Activated CD4-positive, alpha-beta T cell treated with anti-CD3 and anti-CD28 coated beads, Interleukin-2, amount 10 ng/mL, durations not matched to agents 7 days and 5 days (primary cell): ENCODE measurements at places on chromosomes 2 and 18.

GRCh38 chr18:79855147-79855933, 57.6 kb downstream of the KCNG2 start:
- peaks cover 2% of the 10 kb centered on the region for H3K27me3 ChIP-seq
- H3K36me3 ChIP-seq, result no peaks in the 10 kb centered on the region
- no peak overlapping the region for H3K27ac ChIP-seq
- DNase-seq, result no peak

- no peak overlapping the region for H3K27ac ChIP-seq
- no peaks in the 10 kb centered on the region for H3K27me3 ChIP-seq
- no peaks in the 10 kb centered on the region for H3K36me3 ChIP-seq
Measured at GRCh38 chr18:5516841-5517240, 27.0 kb downstream of the EPB41L3 start.

DNA sequence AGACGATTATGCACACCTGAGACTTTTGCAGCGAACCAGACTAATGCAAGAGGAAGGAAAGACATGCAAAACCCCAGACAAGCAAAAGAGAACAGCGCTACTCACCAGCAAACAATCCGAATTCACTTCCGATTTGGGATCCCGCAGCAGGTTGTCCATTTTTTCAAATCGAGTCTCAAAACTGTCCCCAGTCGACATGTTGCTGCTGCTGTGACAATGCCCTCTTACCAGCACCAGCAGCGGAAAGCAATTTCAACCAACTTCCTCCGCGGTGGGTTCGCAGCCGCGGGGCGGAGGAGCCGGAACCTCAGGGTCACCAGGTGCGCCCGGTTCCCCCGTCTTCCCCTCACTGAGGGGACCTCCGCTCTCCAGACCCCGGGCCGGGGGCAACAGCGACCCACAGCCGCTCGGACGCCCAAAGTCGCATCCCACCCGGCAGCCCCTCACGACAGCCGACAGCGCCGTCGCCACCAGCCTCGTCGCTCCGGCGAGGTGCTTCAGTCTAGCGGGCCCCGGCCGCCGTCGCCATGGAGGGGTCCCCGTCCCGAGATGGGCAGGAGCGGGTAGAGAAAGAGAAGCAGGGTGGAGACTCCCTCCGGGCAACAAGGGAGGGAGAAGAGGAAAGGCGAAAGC, 784 bp downstream of the ROCK1 start:
- peak; percentile 76 for DNase-seq
- H3K4me3 ChIP-seq, result no peak overlapping the region
- H3K36me3 ChIP-seq, result peaks cover 18% of the 10 kb centered on the region
- no peaks in the 10 kb centered on the region for H3K27me3 ChIP-seq
- peaks cover 18% of the 10 kb centered on the region for H3K4me1 ChIP-seq

GRCh38 chr2:67965246-67965645, 97.6 kb downstream of the C1D start:
- no peaks in the 10 kb centered on the region for H3K36me3 ChIP-seq
- H3K4me1 ChIP-seq, result no peaks in the 10 kb centered on the region
- H3K27me3 ChIP-seq, result peaks cover 15% of the 10 kb centered on the region
- no peak overlapping the region for H3K4me3 ChIP-seq
- DNase-seq, result no peak

DNA sequence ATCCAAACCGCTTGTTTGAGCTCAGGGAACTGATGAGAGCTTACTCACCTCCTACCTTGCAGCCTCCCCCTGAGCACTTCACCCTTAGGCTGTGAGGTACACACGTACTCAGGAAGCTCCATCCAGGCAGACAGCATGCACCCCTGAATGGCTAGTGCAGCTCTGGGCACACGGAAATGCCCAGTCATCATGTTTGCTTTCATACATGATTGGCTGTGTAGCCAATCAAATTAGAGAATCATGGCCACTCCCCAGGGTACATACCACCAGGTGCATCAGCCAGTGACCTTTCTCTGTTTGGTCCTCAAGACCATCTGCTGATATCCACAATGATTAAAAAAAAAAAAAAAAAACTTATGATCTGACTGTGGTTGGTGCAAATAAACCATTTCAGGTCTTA, 42.1 kb downstream of the RNF152 start:
- H3K36me3 ChIP-seq, result no peaks in the 10 kb centered on the region
- no peak overlapping the region for H3K27ac ChIP-seq
- H3K27me3 ChIP-seq, result peaks cover 13% of the 10 kb centered on the region
